ENCODE measurements at places on chromosomes 11 and 22. TPM values are rescaled to one million over a fixed set of nuclear protein-coding genes. Genes with fewer than 3 reads are reported as not detected.

CLMP gene
- total RNA-seq: 0.31 TPM

DNA sequence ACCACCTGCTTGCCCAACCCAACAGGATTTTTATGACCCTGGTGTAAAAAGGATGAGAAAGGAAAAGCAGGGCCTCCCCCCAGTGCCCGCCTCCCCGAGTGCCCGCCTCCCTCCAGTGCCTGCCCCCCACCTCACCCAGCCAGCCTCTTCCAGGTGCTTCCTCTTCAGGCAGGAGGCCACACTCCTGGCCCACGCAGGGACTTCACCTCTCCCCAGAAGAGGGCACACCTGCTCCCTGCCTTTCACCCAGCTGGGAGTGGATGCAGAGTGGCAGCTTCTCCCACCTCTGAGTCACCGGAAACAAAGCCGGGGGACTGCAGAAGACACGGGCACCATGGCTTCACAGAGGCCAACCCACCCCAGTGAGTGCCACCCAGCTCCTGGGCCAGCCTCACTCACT, 16.1 kb downstream of the CPT1A start:
- peak; percentile 40 for DNase-seq

DNA sequence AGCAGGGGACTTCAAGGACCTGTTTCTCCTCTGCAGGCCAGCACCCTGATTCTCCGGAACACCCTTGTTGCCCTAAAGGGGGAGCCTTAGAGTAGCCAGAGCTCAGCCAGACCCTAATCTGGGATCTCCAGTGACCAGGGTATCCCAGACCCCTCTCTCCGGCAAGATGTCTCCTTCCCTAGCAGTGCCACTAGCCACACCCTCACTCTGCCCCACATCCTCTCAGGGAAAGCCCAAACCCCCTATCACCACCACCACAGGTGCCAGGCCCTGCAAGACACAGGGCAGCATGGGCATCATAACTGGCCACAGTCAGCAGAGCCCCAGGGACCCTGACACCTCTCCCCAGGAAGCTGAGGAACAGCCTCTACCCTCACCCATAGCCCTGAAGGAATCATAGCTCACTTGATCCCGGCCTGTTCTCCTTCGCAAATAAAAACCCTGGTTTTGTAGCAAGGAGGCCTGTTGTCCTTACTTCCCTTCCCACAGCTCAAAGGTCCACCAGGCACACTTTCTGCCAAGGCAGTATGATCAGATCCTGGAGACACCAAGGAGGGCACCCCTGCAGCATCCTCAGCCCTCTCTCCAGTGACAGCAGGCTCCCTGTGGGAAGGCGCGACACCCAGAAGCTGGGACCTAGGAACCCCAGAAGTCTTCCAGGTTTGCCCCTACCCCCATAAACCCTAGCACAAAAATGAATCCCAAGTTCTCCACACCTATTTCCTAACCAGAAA, 4.6 kb downstream of the CFL1 start:
- DNase-seq: no peak

GRCh38 chr22:35505399-35506258, 35.0 kb upstream of the RASD2 start:
- DNase-seq: no peak

DNA sequence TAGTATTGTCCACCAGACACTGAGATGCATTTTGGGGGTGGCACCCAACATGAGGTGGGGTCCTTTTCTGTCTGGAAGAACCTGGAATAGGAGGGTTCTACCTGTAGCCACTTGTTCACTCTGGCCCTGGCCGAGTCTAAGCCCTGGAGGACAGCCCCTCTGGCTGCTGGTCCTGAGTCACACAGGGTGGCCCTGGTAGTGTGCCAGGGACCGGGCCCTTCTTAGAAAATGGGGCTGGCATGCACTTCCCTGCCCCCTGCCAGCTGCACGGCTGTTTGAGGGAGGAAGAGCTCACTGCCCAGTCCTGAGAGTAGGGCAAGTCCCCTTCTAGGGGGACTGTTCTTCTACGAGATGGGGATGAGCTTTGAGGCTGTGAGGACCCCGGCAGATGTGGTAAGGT, 2.2 kb downstream of the PLCB3 start:
- no peak for DNase-seq

TIMM10B gene
- 41.3 TPM for total RNA-seq

DNA sequence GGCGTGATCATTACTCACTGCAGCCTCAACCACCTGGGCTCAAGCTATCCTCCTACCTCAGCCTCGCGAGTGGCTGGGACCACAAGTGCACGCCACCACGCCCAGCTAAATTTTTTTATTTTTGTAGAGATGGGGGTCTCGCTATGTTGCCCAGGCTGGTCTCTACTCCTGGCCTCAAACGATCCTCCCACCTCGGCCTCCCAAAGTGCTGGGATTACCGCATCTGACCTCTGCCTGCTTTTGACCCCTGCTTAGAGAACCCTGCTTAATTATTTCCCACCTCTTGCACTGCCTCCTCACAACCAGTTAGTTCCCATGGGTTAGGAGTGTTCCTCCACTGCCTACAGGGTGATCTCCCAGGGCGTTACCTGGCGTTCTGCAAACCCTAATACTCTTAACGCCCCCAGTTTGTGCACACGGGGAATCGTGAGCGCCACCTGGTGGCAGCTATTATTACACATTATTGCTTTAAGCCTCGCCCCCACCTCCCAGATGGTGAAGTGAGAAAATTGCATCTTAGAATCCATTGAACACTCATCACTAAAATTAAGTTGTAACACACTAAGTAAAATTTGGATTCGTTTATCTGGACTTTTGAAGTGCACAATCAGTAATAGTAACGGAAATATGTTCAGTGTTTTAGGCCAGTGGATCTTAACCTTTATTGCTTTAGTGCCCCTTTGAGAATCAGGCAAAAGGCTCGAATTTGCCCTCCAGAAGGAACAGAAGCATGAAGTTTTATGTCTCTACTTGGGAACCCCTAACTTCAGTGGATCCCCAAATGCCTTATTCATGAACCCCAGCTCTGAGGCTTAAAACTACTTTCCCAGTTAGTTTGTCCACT, 61.4 kb upstream of the ASPHD2 start:
- DNase-seq: peak; percentile 63

HTR3B gene
- not detected for total RNA-seq

NCAPD3 gene
- 114 TPM for total RNA-seq

GRCh38 chr11:29627541-29627940, 389.3 kb downstream of the KCNA4 start:
- DNase-seq: no peak
